ENCODE measurements at places on chromosomes 7 and 10.

- no peak for DNase-seq
Observed at GRCh38 chr7:15257689-15258088, 304.1 kb downstream of the AGMO start.

GRCh38 chr10:119807960-119808697 is 64.5 kb downstream of the MCMBP start:
- no peak for DNase-seq

DNA sequence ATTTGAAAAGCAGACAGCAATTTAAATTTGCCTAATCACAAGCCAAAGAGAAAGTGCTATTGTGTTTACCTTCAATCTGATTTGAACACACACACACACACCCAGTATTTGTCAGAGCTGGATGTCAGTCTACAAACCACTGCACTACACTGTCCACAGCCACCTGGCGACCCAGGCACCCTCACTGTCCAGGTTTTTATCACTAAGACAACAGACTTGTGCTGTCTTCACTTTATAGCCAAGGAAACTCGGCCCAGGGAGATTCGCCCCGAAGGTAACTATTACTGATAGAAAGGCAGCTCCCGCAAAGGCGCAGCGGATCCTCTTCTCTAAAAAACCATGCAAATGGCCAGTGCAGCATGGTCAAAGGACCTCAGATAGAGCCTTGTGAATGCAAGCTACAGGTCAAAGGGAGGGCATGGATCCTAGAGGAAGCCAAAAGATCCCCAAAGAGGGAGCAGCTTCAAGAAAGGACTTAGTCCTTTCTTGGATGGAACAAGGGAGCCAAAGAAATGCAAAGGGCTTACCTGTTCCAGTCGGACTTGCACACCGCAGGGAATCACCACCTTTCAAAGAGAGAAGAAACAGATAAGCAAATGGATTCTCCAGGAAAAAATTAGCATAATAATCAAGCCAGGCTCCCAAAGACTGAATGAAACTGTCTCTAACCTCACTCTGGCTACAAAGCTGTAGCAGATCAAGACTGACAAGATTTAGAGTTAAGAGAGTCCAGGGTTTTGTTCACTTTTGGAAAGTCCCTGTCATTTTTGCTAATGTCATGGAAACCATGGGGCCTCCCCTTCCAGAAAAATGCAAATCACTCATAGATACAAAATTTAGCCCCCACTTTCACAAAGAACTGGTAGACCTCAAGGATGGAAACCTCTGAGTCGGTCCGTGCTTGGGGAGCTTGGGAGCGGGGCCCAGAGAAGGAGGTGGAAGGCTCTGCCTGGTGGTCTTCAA is 101.1 kb downstream of the TNS3 start:
- no peak for DNase-seq

- peak; percentile 65 for DNase-seq
Observed at GRCh38 chr7:30750683-30751650, 968 bp upstream of the INMT start.

- no peak for DNase-seq
Observed at GRCh38 chr7:94643771-94644545, 12.0 kb downstream of the SGCE start.

GRCh38 chr7:18583305-18583704 is 87.8 kb downstream of the HDAC9 start:
- DNase-seq = no peak

DNA sequence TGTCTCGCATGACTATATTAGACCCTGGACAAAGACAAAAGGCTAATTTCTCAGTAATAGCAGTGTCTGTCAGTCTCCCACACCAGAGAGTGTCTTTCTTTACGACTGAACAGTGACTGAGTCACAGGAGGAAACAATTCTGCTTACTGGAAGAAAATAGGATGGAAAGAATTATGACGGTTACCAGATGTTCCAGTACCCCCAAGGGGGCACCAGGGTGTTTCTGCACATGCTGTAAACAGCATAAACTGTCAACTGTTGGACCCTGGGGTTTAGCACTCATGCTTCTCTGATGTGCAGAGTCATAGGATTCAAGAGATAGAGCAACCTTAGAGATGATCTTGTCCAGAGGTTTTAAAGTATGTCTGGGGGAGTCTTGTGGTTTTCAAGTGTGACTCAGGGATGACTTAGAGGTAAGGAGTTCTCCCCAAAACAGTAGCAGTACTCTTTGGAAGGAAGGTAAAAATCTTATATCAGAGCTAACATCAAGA is 291.7 kb downstream of the THSD7A start:
- DNase-seq = no peak

DNA sequence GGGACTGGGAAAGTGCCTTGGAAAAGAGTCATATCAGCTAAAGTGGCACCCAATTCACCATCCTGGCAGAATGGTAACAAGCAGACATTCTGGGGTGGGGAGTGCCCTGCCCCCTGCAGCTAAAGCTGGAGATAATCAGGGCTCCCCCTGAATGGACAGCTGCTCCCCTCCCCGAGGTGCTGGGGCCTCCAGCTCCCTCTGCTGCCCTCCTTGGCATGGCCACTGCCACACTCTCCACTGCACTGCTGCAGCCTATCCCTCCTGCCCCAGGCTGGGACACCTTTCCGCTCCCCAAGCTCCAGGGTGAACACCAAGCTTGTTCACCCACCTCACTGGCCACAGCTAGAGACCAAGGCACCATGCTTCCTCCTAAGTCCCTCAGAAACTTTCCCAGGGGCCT is 9.8 kb upstream of the PARD3 start:
- DNase-seq = no peak

DNA sequence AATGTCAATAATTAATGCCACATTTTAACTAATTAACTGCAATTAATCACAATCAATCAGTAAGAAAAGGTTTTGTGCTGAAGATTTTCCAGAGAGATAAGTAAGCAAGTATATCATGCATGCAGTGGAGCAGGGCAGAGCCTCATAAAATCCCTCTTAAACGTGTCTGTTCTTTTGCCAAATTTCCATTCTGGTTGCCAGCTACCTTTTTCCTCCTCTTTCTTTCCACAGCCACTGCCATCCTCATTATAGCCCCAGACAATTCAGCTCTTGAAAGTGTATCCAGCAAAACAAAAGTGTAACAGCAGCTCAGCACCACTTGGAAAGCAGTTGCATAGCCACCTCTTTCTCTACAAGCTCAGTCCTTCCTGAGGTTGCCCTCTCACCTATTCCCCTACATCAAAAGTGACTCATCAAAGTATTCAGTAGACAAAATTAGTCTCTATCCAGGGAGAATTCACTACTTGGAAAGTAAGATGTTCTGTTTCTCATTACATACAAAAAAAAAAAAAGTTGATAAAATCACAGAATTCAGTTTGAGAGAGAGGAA is 26.9 kb upstream of the EPHB6 start:
- DNase-seq = no peak

DNA sequence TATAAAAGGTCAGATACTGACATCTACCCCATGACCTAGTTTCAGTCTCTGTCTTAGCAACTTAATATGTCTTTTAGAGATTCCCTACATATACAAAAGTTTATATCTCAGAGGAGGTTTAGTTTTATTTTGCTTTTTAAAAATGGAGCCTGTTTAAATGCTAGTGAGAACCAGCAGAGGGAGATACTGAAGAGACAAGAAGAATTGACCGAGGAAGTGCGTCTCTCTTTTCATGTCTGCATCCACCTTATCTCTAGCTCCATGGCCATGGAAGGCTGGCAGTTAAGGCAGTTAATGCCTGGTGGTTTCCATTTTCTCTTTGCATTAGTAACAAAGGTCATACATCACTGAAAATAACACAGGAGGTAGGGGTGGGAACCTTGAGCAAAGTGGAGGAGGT is 10.7 kb downstream of the SUV39H2 start:
- no peak for DNase-seq

DNA sequence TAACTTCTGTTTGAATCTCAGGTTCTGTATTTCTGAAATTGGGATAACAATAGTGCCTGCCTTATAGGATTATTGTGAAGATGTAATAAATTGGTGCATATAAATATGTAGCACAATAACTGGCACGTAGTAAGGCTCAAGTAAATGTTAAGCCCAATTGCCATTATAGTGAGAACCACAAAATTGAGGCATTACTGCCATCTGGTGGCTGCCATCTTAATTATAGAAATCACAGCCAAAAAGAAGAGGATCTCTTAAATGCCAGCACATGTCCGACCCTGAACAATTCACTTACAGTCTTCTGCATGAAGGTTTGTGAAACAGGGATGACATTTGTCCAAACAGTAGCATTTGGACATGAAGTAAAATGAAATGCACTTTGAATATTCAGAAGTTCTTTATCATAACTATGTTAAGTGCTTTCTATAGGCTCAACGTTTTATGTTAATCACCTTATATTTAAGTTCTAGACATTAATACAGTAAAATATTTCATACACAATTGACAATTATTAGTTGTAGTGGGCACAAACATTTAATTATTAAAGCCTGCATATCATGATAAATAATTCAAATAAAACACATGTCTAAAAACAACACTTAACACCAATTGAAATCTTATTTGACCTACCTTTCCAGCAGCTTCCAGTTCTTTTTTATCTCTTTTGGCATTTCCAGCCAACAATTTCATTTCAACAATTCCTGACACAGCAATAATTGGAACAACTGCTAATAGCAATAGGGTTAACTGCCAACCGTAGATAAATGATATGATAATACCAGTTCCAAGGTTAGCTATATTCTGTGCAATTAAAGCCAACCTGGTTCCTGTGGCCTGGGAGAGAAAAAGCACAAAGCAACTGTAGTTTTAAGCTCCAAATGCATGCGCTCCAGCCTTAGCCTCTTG is 58.5 kb downstream of the ABCB4 start:
- DNase-seq = peak; percentile 30

GRCh38 chr7:151630851-151631569 is 111.3 kb upstream of the RHEB start:
- DNase-seq = peak; percentile 21

- no peak for DNase-seq
Observed at GRCh38 chr7:38339953-38340819, 66.8 kb upstream of the TARP start.

- no peak for DNase-seq
Observed at GRCh38 chr7:45189151-45189970, 31.8 kb downstream of the RAMP3 start.

GRCh38 chr7:6438427-6438826 is 9.3 kb downstream of the DAGLB start:
- DNase-seq = no peak

DNA sequence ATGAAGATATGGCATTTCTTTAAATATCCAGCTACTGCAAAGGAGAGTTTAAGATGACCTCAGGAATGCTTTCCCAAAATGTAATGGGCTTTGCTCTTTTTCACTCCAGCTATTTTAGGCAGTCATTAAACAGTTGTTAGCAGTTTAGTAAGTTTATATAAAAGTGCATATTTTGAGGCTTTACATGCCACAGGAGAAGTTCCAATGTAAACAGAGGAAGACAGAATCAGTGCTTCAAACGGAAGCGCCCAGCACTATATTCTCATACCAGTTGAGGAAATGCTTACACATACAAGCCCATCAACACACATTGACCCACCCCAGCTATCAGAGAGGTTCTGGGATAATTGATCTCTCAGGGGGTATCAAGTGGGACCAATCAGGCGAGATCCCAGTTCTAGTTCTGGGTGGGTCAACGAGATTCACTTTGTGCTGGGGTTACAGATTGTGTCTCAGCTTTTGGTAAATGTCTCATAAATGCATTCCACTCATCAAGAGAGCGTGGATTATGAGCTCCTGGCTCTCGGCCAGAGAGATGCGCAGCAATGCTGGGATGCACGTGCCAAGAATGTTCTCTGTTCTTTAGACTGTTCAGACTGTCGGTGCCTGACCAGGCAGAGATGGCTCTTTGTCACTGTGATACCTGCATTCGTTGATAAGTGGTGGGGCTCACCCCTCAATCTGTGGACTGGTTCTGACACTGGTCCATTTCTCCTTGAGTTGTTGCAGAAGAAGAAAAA is 55.0 kb downstream of the CACNB2 start:
- DNase-seq = no peak

- DNase-seq = no peak
Observed at GRCh38 chr10:100600218-100600617, 64.5 kb downstream of the HIF1AN start.

DNA sequence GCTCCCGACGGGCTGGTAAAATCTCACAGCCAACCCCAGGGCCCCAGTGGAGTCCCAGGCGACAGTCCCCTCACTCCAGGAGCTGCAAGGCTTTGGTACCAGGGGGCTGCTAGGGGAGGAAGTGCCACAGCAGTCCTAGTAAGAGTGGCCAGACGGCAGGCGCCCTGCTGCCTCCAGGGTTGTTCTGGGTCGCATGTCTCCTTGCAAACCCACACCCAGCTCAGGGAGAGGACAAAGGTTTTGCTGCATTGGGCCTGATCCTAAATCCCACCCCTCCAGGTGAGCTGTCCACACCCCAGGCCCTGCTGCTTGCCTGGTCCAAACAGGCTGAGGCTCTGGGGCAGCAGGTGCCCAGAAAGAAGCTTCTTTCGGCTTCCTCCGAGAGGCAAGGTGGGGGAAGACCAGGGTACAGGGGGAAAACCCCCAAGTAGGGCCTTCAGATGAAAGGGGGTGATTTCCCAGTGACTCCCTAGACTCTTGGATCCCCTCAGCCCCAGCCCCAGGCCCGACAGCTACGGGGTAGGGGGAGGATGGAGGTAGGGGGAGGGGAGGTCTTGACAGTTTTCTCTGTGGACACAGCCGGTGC is 4.2 kb upstream of the KCP start:
- no peak for DNase-seq

GRCh38 chr10:12349629-12350166 is 351 bp downstream of the CAMK1D start:
- DNase-seq = no peak

DNA sequence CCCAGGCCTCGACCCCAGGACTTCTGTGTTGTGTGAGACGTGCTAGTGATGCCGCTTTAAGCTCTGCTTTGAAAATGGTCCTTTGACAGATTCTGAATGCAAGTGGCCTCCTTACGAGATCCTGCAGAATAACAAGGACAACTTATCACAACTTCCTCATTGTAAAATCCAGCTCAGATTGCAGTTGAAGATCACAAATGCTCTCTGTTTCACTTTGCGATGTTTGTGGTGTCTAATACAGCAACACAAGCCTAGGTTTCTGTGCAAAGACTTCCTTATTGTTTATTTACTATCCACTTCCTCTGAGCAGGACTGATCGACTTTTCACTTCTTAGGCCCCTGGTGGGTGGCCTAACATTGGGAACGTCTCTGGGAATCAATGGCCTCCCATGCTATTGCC is 31.7 kb upstream of the INSIG1 start:
- no peak for DNase-seq

DNA sequence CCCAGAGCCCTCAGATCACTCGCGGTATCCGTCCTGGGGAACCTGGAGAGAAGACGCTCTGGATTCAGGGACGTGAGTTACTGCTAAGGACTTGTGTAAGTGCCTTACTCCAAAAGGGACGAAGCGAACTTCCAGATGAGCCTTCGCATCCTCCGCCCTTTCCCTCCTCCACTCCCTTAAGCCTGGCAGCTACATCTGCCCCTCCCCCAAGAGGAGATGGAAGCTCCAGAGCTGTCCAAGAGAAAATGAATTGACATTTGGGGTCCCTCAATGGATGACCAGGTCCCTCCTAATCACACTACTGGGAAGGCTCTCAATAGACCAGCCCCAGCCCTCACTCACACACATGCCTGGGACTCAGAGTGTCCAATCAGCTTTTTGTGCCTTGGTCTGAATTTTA is 31.3 kb upstream of the GDF10 start:
- DNase-seq = no peak

GRCh38 chr7:15341817-15342216 is 220.0 kb downstream of the AGMO start:
- no peak for DNase-seq
